ENCODE measurements at places on chromosomes 3 and 15.
A peak's percentile ranks its signal among the peaks of the same experiment; 100 is the strongest.

DNA sequence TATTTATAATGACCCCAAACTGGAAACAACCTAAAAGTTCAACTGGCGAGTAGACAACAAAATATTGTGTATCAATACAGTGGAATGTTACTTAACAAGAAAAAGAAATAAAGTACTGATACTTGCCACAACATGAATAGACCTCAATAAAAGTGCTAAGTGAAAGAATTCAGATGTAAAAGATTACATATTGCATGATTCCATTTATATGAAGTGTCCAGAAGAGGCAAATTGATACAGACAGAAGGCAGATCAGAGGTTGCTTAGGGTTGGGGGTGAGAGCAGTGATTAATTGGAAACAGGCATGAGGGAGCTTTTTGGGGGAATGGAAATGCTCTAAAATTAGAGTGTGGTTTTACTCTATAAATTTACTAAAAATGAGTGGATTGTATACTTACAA is 183.3 kb downstream of the SATB1 start:
- peaks cover 11% of the 10 kb centered on the region for H3K27me3 ChIP-seq
- H3K36me3 ChIP-seq, result no peaks in the 10 kb centered on the region
- H3K4me3 ChIP-seq, result no peak overlapping the region
- H3K4me1 ChIP-seq, result peaks cover 4% of the 10 kb centered on the region
- no peak overlapping the region for H3K27ac ChIP-seq

- no peak overlapping the region for H3K27ac ChIP-seq
- no peak for DNase-seq
- peaks cover 6% of the 10 kb centered on the region for H3K27me3 ChIP-seq
- no peak overlapping the region for H3K4me3 ChIP-seq
- H3K36me3 ChIP-seq, result no peaks in the 10 kb centered on the region
Observed at GRCh38 chr3:25678581-25678980, 13.9 kb upstream of the TOP2B start.

- no peak overlapping the region for H3K27ac ChIP-seq
- no peaks in the 10 kb centered on the region for H3K27me3 ChIP-seq
- H3K4me1 ChIP-seq, result no peaks in the 10 kb centered on the region
- no peaks in the 10 kb centered on the region for H3K36me3 ChIP-seq
- DNase-seq, result no peak
Observed at GRCh38 chr3:65279225-65279782, 591.5 kb upstream of the ADAMTS9 start.

- peaks cover 27% of the 10 kb centered on the region for H3K4me1 ChIP-seq
- peak overlapping the region; percentile 86 for H3K4me3 ChIP-seq
- H3K27me3 ChIP-seq, result no peaks in the 10 kb centered on the region
- peak overlapping the region; percentile 73 for H3K27ac ChIP-seq
- peaks cover 9% of the 10 kb centered on the region for H3K36me3 ChIP-seq
Observed at GRCh38 chr15:65286069-65286703, 497 bp downstream of the PARP16 start.

DNA sequence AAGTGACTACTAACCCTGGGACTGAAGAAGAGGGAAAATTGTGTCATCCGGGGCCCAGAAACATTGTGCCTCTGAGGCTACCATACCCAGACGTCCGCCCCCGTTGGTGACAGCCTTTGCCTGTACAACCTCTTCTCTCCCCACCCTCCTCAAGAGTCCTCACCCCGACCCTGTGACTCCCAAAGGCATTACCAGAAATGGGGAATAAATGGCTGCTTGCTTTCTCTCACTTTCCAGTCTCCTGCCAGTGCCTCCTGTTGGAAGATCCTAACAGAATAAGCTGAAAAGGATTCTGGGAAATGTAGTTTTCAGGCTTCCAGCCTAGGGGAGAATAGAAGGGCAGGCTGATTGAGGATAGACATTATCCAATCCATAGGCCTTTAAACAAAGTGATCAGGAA is 30.8 kb upstream of the SLC25A36 start:
- no peaks in the 10 kb centered on the region for H3K36me3 ChIP-seq
- no peaks in the 10 kb centered on the region for H3K4me1 ChIP-seq
- H3K27me3 ChIP-seq, result peaks cover 13% of the 10 kb centered on the region
- no peak overlapping the region for H3K4me3 ChIP-seq

DNA sequence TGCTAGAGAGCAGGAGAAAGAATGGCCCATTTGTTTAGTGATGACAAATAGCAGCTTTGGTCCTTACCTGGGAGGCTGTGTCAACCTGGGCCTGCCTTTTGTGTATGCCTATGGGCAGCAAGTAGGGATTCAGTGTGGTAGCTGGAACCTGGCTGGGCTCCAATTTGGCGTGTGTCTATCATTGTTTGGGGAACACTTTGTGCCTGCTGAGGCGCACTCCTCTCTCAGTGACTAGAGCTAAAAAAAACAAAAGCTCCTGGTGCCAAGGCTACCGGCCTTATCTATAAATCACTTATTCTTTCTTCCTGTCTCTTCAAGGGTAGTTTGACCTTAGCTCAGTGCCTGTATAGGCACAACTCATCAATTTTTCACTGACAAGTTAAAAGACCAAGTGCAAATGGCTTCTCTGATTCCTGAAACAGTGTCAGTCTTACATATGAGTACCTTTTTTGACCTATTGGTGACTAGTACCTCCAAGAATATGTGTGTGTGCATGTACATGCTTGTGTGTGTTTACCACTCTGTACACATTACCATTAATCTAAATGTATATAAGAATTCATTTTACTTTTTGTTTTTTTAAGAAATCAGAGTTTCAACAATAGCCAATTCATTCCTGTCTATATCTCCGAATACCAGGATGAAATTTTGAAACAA is 54.6 kb downstream of the GMNC start:
- H3K27ac ChIP-seq, result no peak overlapping the region
- H3K4me1 ChIP-seq, result no peaks in the 10 kb centered on the region
- H3K36me3 ChIP-seq, result no peaks in the 10 kb centered on the region
- no peak for DNase-seq
- H3K4me3 ChIP-seq, result no peak overlapping the region

GRCh38 chr3:185926445-185926844 is 11.4 kb downstream of the TRA2B start:
- H3K4me1 ChIP-seq, result peaks cover 82% of the 10 kb centered on the region
- no peak overlapping the region for H3K27ac ChIP-seq
- H3K36me3 ChIP-seq, result peaks cover 81% of the 10 kb centered on the region
- DNase-seq, result no peak
- peak overlapping the region; percentile 35 for H3K4me3 ChIP-seq
- no peaks in the 10 kb centered on the region for H3K27me3 ChIP-seq

- no peak overlapping the region for H3K4me3 ChIP-seq
- peaks cover 7% of the 10 kb centered on the region for H3K27me3 ChIP-seq
- DNase-seq, result no peak
- no peaks in the 10 kb centered on the region for H3K4me1 ChIP-seq
Observed at GRCh38 chr3:113161661-113162060, 49.7 kb upstream of the BOC start.

- no peaks in the 10 kb centered on the region for H3K36me3 ChIP-seq
- no peak overlapping the region for H3K27ac ChIP-seq
- DNase-seq, result no peak
- no peaks in the 10 kb centered on the region for H3K27me3 ChIP-seq
Observed at GRCh38 chr3:24211381-24211780, 266.3 kb downstream of the NR1D2 start.

DNA sequence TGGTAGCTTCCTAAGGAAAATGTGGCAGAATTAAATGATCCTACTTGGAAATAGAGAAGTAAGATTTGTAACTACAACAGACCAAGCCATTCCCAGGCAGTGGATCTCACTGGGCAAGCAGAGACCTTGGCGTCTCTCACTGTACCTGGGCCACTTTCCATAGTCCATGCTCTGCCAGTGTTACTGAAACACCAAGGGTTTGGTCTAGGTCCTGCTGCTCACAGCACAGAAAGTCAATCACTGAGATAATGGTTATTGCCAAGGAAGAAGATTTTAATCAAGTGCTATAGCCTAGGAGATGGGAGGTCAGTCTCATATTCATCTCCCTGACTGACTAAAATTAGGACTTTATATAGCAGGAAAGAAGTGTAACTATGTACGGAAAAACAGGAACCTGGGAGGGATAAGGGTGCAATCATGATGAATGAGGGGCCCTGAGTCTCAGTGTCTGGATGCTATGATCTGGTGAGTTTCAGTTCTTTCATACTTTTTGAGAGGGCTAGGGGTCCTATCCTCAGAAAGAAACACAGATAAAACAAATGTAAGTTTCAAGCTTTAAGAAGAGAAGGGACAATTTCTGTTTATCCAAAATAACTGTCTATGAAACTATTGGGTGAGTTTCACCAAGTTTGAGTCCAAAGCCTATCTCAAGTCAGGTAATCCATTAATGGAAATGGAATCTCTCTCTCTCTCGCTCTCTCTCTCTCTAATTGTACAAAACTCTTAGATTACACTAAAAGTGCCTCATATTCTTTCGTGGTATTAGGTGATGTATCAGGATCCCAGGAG is 20.6 kb downstream of the GPR15 start:
- no peak for DNase-seq
- H3K36me3 ChIP-seq, result peaks cover 48% of the 10 kb centered on the region
- peak overlapping the region; percentile 91 for H3K27ac ChIP-seq
- no peaks in the 10 kb centered on the region for H3K27me3 ChIP-seq
- H3K4me1 ChIP-seq, result peaks cover 95% of the 10 kb centered on the region
- peak overlapping the region; percentile 83 for H3K4me3 ChIP-seq

DNA sequence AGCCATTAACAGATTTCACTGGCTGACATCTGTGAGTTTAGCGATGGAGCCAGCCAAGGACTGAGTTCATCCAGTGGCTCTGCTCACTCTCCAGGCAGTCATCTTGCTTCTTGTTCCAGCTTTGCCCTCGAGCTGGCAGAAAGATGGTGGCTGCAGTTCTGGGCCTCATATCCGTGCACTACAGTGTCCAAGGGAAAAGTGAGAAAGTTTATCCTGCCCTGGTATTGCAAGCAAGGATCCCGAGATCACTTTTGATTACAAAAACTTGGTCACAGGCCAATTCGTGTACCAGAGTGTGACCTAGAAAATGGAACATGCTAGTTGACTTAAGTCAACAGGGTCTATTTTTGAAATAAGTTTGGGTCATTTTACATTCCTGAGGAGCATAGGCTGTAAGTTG is 288.0 kb upstream of the CHRM5 start:
- H3K4me1 ChIP-seq, result no peaks in the 10 kb centered on the region
- H3K27ac ChIP-seq, result no peak overlapping the region
- H3K27me3 ChIP-seq, result peaks cover 4% of the 10 kb centered on the region
- no peak overlapping the region for H3K4me3 ChIP-seq
- no peaks in the 10 kb centered on the region for H3K36me3 ChIP-seq

DNA sequence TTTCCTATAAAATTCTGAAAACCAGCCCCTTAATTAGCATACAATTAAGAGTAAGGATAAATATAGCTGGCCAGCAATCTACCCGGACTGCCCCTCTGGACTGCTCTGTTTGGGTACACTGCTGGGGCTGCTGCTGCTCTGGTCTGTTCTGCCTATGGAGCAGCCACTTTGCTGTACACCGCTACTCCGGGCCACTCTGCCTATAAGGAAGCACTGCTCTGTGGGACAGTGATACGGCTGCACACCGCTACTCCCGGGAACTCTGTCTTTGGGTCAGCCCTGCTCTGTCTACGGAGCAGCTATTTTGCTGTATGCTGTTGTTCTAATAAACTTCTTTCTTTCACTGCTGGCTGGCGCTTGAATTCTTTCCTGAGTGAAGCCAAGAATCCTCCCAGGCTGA is 316.5 kb upstream of the PLSCR5 start:
- H3K4me1 ChIP-seq, result no peaks in the 10 kb centered on the region
- no peak overlapping the region for H3K27ac ChIP-seq
- no peaks in the 10 kb centered on the region for H3K36me3 ChIP-seq
- no peak for DNase-seq
- H3K27me3 ChIP-seq, result no peaks in the 10 kb centered on the region
- no peak overlapping the region for H3K4me3 ChIP-seq

- no peaks in the 10 kb centered on the region for H3K4me1 ChIP-seq
- no peaks in the 10 kb centered on the region for H3K36me3 ChIP-seq
- no peak overlapping the region for H3K4me3 ChIP-seq
- DNase-seq, result no peak
- no peak overlapping the region for H3K27ac ChIP-seq
Observed at GRCh38 chr15:78831229-78832207, 20.3 kb upstream of the ADAMTS7 start.

DNA sequence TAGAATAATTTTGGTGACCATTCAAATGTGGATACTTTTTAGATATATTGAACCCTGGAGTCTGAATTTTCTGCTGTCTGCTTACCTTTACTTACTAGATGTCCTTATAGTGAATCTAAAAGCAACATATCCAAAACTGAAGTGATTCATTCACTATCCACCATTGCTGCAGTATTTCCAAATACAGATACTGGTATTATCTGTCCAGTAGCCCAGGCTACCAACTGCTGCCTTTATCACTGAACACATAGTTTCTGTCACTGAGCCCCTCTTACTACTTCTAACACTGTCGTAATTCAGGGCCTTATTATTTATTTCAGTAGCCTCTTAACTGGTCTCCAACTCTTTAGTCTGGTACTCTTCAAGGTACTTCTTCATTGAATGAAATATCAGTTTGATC is 49.2 kb downstream of the SLMAP start:
- H3K27me3 ChIP-seq, result no peaks in the 10 kb centered on the region
- no peak for DNase-seq
- H3K4me1 ChIP-seq, result peaks cover 44% of the 10 kb centered on the region
- no peak overlapping the region for H3K27ac ChIP-seq
- peaks cover 1% of the 10 kb centered on the region for H3K36me3 ChIP-seq
- no peak overlapping the region for H3K4me3 ChIP-seq

DNA sequence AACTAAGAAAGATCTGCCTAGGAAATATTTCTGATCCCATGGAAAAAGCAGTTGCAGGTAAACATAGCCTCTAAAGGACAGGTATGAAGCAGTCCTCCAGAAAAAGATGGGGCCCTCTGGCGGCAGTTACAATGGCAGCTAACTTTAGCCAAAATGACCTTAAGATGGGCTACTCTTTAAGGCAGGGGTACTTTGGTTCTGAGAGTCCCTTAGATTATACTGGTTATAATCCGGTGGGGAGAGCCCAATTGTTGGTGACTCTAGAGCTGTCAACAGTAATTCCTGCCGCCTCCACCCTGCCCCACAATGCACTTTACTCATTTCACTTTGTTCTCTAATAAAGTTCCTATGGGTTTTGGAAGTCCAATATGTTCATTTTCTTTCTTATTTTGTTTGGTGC is 412.8 kb upstream of the WNT5A start:
- H3K4me1 ChIP-seq, result no peaks in the 10 kb centered on the region
- no peaks in the 10 kb centered on the region for H3K27me3 ChIP-seq
- no peak overlapping the region for H3K4me3 ChIP-seq
- no peak overlapping the region for H3K27ac ChIP-seq

DNA sequence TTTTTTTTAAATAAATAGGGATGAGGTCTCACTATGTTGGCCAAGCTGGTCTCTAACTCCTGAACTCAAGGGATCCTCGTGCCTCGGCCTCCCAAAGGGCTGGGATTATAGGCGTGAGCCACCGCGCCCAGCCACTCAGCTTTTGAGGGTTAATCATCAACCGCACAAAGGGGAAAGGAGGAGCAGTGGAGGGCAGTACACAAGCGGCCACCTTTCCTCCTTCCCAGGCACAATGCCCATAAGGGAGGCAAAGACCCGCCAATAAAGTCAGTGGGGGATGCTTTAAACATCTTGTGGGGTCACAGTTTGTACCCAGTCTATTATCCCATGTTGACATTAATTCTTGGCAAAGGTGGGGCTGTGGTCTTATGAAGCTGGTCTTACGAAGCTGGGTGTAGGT is 32.4 kb downstream of the EHD4 start:
- peaks cover 25% of the 10 kb centered on the region for H3K36me3 ChIP-seq
- no peak for DNase-seq
- H3K27me3 ChIP-seq, result no peaks in the 10 kb centered on the region
- H3K27ac ChIP-seq, result peak overlapping the region; percentile 54
- peaks cover 64% of the 10 kb centered on the region for H3K4me1 ChIP-seq

- H3K4me1 ChIP-seq, result no peaks in the 10 kb centered on the region
- DNase-seq, result no peak
- H3K27me3 ChIP-seq, result peaks cover 3% of the 10 kb centered on the region
- no peak overlapping the region for H3K4me3 ChIP-seq
- no peaks in the 10 kb centered on the region for H3K36me3 ChIP-seq
- H3K27ac ChIP-seq, result no peak overlapping the region
Observed at GRCh38 chr3:123854905-123855304, 29.2 kb downstream of the MYLK start.
